Uterus (tissue), 4 donors: ENCODE measurements at places on chromosomes 1 and 21. TPM values are rescaled to one million over a fixed set of nuclear protein-coding genes. Genes with fewer than 3 reads are reported as not detected.
A peak's percentile ranks its signal among the peaks of the same experiment; 100 is the strongest.

The KLF18 gene
- not detected for total RNA-seq

GRCh38 chr1:226125097-226125630, 61.4 kb downstream of the ACBD3 start:
- H3K4me1 ChIP-seq = no peaks in the 10 kb centered on the region
- H3K36me3 ChIP-seq = no peaks in the 10 kb centered on the region
- no peaks in the 10 kb centered on the region for H3K27me3 ChIP-seq
- peak; percentile 85 for DNase-seq
- H3K27ac ChIP-seq = no peak overlapping the region
- H3K4me3 ChIP-seq = no peak overlapping the region

The SMYD3 gene
- total RNA-seq = 15.3 TPM

The MTARC2 gene
- 1.5 TPM for total RNA-seq

The FAM110D gene
- total RNA-seq = 21.0 TPM

DNA sequence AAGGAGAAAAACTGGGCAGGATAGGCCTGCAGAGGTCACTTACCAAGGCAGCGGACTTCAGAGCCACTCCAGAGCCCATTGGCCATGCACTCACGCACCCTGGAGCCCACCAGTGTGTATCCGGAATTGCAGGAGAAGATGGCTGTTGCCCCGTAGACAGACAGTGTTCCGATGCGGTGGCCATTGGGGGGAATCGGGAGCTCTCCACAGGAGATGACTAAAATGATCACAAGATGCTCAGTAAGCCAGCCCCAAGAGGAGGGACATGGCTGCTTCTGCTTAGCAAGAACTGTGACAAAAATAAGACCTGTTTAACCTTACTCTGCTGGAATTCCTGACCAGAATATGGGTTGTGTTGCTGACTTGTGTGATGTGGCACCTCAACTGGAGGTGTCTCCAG, 96.9 kb downstream of the ZSCAN20 start:
- no peak overlapping the region for H3K4me3 ChIP-seq
- H3K4me1 ChIP-seq = no peaks in the 10 kb centered on the region
- H3K27me3 ChIP-seq = no peaks in the 10 kb centered on the region
- H3K27ac ChIP-seq = no peak overlapping the region
